ENCODE measurements at places on chromosomes 1 and 21.
A peak's percentile ranks its signal among the peaks of the same experiment; 100 is the strongest.

- DNase-seq, result no peak
Observed at GRCh38 chr1:208918160-208918559, 665.4 kb upstream of the CAMK1G start.

DNA sequence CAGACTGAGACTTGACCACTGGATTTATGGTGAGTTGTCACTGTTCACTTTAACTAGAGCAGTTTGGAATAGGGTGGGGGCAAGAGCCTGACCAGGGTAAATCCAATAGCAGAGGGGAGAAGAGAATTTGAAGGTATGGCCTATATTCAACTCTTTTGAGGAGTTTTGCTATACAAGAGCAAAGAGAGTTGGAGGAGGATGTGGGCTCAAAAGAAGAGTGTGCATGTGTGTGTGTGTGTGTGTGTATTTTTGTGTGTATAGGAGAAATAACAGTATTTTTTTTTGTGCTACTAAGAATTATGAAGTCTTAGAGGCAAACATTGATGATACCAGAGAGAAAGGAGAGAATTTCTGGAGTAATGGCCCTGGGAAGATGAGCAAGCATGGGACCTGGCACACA lies 164.8 kb upstream of the JUN start:
- DNase-seq, result no peak

DNA sequence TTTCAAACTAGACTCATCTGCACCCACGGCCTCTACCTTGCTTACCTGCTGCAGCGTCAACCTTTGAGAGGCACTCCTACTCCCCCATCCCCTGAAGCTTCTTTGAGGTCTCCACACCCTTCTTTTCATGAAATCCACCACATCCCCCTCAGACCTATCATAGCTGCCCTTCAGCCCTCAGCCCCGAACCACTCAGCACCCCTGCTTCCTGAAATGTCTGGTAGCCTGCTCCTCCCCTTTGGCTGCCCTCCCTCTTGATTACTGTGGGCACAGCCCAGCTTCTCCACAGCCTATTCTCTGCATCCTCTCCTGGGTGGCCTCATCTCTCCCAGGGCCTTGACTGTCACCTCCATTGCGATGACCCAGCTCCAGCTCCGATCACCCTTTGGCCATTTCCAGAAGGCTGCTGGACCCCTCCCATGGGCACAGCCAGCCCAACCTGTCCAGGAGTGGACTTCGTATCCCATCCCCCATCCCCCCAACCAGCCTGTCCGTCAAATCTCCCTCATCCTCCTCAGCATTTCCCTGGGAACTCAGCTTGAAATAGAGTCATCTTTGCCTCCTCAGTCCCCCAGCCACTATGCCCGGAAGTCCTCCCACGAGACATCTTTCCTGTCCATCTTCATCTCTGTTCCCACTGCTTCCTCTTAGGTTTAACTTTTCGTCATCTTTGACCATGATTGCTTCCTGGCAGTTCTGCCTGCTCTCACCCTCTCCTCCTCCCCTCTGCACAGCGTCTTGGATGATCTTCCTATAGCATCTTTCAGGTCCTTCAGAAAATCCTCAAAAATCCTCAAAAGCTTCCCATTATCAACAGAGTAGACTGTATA lies 6.1 kb upstream of the ADORA1 start:
- no peak for DNase-seq

GRCh38 chr1:211319892-211320291 lies 6.7 kb upstream of the TRAF5 start:
- no peak for DNase-seq

DNA sequence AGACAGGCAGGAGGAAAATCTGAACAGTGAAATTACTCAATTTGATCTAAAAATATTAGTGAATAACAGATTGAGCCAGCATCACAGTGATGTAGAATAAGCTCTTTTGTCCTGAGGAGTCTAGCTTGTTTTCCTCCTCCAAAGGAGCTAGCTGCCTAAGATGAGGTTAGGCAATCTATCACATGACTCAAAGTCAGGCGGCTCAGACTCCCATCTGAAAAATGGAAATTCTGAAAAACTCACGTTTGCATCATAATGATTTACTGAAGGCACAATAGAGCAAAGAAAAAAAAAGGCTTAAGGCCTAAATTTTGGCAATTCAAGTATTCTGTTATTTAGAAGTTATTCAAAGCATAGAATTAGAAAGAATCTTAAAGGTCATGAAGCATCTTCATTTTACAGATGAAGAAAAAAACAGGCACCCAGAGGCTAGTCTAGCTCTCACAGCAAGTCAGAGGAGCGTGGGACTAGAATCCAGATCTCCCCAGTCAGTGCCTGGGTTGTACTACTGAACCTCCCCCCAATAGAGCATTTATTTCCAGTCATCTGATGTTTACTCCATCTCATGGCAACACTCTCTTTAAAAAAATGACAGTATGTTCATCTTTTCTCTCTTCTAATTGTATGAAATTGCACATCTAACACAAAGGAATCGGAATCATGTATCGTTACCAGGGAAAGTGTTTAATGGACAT lies 62.5 kb upstream of the ATF3 start:
- DNase-seq, result no peak

- no peak for DNase-seq
Observed at GRCh38 chr1:109396871-109397580, 692 bp downstream of the SORT1 start.

GRCh38 chr1:42209526-42210251 lies 45.1 kb upstream of the GUCA2A start:
- DNase-seq, result no peak

DNA sequence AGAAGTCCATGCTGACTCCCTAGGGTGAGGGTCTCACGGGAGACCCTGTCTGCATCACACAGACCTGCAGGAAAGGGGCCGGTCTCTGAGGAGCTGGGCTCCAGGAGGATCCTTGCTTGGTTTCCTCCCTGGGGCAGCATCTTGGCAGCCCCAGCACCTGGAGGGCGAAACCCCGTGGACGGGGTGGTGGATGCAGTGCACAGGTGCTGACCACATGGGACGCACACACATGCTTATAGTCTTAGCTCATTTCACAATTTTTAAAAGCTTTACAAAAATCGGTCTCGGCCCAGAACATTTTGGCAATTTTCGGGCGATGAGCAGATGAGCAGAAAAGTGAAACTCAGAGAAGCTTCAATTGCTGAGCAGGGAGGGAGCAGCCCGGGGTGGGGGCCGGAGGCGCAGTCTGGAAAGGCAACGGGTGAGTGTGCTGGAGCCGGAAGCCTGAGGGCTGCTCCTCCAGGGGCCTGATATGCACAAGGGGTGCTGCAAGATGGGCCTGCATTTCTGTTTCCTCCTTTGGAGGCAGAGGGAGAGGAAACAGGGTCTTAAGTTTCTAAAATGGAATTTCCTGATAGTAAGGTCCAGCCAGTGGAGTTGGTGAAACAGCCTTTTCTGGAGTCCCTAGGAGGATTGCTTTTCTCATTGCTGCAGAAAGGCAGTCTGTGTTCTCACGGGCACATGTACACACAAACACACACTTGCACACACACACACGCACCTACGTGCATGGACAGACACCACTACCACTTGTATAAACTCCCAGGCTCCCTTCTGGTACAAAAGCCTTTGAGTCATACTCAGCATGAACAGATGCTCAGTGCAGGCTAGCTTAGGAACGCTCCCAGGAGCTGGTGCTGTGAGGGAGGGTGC lies 60.6 kb downstream of the SCCPDH start:
- peak; percentile 45 for DNase-seq

DNA sequence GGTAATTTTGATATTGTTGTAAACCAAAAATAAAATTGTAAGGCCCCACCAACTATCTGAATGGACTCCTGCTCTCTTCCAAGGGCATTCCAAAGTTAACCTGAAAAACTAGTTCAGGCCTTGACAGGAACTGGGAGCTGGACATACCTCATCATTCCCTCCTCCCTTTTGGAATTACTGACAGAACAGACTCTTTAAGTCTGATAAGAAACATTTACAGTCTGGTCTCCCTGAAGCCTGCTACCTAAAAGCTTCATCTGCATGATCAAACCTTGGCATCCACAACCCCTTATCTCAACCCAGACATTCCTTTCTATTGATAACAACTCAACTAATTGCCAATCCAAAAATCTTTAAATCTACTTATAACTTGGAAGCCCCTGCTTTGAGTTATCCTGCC lies 123.8 kb downstream of the TLR5 start:
- no peak for DNase-seq

DNA sequence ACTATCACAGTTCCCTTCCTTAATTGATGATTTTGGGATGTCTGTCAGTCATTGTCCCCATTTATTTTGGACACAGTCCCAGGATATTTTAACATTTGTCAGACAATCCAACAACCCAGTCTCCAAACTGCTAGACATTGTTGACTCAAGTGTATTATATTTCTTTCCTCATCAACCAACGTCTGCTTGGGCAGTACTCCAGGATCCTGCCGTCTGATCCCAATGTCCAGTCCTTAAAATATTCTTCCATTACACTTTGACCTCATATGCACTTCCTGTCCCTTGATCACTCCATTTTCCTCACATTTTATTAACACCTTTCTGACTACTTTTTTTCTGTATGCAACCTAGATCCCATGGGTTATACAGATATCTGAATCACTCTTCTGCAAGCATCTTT lies 39.8 kb upstream of the KIAA0040 start:
- no peak for DNase-seq

DNA sequence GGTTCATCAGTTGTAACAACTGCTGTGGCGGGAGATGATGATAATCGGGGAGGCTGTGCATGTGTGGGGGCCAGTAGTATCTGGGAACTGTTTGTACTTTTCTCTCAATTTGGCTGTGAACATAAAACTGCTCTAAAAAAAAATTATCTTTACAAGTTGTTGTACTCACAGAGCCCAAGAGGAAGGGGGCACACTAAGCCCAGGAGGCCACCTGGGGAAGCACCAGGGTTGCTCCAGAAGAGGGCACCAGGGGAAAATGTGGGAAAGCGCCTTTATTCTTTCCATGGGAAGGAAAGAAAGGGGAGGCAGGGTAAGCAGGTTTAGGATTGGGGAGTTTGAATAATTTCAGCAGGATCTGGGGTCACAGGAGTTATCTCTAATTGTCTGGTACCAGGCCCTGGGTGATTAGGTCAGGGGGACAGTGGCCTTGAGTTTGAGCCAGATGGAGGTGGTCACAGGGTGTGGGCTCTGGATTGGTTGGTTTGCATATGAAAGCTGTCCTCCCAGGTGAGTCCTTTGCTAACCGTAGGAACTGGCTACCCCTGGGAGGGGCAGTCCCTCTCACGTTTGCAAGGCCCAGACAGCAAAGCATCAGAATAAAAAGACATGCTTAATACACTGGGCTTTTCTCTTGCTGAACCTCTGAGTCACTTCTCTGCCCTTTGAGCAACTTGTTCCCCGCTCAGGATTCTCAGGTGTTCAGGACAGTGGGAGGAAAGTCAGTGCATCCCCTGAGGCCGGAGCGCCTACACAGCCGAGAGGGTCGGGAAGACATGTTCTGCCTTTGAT lies 11.2 kb downstream of the MYOC start:
- no peak for DNase-seq

Measured in activated naive CD4-positive, alpha-beta T cell treated with anti-CD3 and anti-CD28 coated beads, Interleukin-2, amount 10 ng/mL, durations not matched to agents 7 days and 5 days (primary cell).